ENCODE measurements at places on chromosomes 12 and 14.

DNA sequence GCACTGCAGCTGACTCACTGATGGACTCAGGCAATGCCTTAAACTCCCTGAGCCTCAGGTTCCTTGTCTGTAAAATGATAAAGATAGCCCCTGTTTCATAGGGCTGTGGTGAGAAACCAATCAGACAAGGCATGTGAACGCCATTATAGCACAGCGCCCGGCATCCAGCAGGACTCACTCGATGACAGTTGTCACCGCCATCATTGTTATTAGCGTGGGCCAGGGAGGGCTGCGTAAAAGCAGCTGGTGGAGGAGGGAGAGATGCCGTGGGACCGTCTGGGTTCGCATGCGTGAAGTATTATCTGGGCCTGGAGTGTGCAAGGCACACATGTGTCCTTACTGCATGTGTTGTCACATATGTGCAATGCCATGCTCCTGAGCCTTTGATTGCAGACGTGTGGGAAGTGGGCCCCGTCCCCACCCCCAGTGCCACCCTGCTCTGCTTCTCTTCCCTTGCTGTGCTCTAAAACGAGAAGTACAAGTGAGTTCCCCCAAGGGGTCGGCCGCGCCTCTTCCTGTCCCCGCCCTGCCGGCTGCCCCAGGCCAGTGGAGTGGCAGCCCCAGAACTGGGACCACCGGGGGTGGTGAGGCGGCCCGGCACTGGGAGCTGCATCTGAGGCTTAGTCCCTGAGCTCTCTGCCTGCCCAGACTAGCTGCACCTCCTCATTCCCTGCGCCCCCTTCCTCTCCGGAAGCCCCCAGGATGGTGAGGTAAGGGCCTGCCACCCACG is at the start of gene PTPN6:
Gene PTPN6 (plus strand): TSS at position 546 of the 730 bp plus-strand sequence. CDS start 157 bp downstream, at position 703.
- peak; percentile 70 for DNase-seq

DNA sequence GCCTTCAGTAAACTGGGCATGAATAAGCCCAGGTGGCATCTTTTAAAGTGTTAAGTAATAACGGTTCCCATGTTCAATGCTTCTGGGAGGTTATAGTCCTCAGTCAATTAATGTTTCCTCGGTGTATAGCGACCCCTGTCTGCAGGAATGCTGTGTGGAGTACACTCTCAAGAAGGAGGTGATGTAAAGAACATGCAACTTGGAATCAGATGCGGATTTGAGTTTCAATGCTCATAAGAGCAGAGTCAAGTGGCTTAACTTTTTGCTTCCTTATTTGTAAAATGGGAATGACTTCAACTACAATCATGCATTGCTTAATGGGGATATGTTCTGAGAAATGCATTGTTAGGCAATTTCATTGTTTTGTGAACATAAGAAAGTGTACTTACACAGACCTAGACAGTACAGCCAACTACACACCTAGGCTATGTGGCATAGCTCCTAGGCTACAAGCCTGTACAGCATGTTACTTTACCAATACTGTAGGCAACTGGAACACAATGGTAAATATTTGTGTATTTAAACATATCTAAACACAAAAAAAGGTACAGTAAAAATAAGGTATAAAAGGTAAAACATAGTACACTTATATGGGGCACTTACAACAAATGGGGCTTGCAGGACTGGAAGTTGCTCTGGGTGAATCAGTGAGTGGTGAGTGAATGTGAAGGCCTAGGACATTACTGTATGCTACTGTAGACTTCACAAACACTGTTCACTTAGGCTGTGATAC is 6.7 kb upstream of the MRPS35 start:
- DNase-seq, result peak; percentile 81

DNA sequence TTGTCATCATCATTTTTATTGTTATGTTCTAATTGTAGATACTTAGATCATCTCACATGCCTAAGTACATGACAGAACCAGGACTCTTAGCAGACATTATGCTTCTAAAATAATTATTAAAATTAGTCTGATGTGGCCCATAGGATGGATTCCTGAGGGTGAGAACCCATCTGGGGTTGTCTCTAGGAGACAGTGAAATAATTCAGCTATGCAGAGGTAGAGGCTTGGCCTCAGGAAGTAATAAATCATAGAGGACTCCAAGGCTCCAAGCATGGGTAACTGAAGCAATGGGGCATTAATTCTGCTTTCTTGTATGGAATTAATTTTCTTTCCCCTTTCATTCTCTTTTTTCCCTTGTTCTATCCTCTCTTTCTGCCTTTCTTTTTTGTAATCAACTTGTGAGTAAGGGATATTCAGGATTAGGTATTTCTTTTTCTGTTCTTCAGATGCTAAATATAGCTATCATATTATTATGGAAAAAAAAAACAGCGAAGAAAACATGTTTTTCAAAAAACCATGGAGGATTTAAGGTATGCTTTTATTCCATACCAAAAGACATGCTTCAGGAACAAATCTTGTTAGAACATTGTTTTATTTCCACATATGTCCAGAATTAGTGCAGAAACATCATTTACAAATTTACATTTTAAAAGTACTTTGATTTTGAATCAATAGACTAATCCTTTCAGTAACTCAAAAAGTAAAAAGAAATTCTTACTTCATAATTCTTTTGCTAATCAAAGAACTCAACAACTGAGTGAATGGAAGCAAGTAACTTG is 263.2 kb downstream of the TRHDE start:
- DNase-seq, result no peak

- DNase-seq, result no peak
Measured at GRCh38 chr14:87013583-87013982, 979.4 kb downstream of the GALC start.

DNA sequence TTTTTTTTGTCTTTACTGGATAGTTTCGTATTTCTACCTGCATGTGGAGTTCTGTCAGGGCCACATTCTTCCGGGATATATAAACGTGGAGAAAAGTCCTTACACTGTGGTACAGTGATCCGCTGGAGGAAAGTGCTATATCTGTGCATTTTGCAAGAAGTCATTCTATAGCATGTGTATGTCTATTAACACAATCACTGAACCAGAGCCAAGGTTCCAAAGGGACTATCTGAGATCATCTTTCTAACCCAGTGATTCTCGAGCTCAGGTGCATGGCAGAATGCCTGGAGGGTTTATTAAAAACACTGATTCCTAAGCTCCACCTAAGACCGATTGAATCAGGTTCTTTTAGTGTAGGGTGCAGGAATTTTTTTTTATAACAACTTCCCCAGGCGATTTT is 354.0 kb downstream of the NRXN3 start:
- no peak for DNase-seq

DNA sequence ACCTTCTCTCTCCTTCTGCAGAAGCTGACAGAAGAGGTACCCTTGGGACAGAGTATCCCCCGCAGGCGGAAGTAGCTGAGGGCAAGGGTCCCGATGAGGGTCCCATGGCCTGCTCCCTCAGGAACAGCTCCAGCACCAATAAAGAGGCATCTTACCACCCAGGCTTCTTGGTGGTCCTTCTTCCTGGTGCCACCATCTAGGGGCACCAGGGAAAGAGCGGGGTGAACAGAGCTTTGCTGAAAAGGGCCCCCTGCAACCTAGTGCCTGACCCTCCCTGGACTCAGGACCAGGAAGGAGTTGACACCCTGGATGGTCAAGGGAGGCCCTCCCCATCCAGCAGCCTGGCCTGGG is 591 bp upstream of the IRF9 start:
- no peak for DNase-seq

GRCh38 chr14:54309615-54310014 is 87.2 kb upstream of the CDKN3 start:
- DNase-seq, result no peak

DNA sequence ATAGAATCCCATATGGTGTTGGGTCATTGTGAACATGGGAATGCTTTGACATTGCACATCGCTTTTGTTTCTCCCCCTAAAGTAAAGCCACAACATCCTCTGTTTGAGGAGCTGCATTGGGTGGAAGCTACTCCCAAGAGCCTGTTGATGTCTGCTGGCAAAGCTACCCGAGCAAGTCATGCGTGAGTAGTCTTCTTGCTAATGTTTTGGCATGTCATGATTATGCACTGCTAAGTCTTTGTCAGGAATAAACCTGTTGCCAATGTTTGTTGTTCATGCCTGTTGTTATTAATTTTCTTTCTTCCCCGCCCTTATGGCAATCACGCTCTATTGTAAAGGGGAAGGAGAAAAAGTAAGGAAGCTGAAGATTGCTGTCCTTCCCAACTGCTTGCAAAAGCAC is 97.3 kb downstream of the EXOC5 start:
- DNase-seq, result no peak

GRCh38 chr12:78584695-78585094 is 279.9 kb upstream of the SYT1 start:
- no peak for DNase-seq

DNA sequence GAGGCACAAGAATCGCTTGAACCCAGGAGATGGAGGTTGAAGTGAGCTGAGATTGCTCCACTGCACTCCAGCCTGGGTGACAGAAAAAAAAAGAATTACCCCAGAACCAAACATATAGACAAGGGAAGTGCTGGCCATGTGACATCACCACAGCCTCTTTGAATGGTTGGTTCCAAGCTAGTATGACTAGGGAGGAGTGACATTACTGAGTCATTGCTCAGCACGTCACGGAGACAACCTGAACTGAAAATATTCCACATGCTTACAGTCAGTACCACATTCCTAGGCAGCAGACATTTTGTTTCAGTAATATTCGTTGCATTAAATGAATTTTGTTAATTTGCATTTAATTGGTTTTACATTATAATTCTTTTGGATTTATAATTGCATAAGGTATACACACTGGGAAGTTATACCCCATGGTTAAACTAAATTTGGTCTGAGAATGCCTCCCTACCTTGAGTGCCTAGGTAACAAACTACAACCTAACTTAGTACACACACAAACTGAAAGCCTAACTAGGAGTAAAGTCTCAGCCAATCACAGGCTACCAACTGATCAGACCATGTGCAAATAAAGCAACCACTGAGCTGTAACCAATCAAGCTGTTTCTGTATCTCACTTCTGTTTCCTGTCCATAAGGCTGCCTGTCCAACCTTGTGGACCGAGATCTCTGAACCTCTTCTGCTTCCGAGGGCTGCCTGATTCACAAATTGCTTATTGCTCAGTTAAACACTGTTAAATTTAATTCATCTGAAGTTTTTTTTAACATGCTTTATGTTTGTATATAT is 164.4 kb downstream of the CAND1 start:
- DNase-seq, result no peak

DNA sequence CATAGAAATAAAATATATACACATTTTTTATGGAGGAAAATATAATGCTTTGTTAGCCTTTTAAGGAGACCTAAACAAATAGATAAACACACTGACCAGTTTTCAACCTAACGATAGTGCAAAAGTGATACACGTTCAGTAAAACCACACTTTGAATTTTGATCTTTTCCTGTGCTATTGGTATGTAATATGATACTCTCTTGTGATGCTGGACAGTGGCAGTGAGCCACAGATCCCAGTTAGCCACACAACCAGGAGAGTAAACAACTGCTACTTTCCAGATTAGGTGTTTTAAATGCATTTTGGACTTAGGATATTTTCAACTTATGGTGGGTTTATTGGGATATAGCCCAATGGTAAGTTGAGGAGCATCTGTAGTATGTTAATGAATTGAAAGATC is 243.1 kb downstream of the ERC1 start:
- DNase-seq, result no peak

DNA sequence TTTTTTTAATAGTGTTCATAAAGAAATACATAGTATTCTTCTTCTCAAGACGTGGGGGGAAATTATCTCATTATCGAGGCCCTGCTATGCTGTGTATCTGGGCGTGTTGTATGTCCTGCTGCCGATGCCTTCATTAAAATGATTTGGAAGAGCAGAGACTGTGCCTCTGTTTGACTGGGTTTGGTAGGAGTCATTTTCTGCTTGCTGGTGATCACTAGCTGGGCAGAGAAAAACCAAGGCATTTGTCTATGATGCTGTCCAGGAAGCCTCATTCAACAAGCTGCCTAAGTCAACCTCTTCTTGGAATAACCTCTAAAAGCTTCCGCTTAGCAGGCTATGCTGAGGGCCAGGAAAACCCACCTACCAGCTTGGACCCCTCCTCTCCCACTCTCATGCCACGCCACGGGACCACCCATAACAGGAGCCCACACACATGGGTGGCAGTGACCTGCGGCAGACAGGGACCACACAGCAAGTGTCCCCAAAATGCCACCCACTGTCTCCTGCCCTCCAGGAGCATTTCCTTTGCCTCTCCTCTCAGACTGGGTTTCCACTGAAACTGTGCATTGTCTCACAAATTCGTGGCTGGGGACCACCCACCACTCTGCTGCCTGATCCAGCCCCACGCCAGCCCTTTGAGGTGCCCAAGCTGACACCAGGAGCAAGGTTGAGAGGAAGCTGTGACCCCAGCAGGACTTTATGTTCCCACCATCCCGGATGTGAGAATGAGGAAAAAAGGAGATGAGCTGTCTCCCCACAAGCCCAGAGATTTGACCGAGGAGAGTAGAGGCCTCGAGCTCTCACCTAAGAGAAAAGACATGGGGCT is 36.8 kb downstream of the DAD1 start:
- DNase-seq, result no peak

DNA sequence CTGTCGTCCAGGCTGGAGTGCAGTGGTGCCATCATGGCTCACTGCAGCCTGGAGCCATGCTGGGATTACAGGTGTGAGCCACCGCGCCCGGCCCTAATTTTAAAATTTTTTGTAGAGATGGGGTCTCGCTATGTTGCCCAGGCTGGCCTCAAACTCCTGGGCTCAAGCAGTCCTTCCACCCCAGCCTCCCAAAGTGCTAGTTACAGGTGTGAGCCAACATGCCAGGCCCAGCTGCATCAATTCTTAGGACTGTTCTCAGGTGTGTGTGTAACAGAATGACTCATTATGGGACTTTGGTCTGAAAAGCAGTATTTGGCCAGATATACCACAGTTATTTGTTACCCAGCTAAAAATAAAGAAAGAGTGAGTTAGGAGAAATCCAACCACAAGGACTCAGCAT is 17.4 kb downstream of the LETMD1 start:
- DNase-seq, result no peak

DNA sequence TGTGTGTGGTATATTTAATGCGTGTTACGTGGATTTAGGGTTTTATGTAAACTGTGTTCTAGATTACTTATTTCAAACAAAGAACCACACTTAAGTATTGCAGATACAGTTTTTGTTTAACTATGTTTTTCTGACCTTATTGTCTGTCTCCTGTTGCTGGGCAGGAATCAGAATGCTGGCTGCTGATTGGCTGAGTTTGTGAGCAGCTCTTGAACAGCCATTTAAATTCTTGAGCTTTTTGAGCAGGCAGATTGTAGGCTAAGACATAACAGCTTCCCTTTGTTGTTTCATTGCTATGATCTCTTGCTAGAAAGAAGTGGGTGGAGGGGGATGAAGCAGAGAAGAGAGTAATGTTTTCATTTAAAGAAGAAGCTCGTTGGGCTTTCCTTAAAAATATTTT is 52.2 kb downstream of the ATF7IP start:
- peak; percentile 43 for DNase-seq

- no peak for DNase-seq
Measured at GRCh38 chr12:83784298-83784890, 1097.7 kb downstream of the TMTC2 start.

- DNase-seq, result no peak
Measured at GRCh38 chr12:53928054-53928835, 10.4 kb upstream of the HOXC13 start.

DNA sequence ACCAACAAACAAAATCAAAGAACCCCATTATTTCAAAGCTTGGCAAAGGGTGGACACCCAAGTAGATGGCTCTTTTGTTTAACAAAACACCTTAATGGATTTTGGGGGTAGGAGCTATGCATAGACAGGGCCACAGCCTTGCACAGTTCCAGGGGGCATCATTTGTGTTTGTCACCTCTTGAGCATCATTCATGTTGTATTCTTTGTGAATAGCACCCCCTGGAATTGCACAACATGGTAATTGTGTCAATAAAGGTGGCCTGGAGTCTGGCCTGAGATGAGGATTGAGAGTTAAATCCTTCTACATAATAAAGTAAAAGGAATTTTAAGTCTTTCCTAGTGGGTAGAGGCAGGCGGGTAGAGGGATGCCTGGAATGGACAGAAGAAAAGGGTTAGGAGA is 3.3 kb upstream of the FRS2 start:
- no peak for DNase-seq

Measured in activated CD4-positive, alpha-beta T cell treated with anti-CD3 and anti-CD28 coated beads, Interleukin-2, Interleukin-4, amounts not matched to agents 100 ng/mL and 50 ng/mL, durations not matched to agents 16 hours and 8 hours (primary cell).